ENCODE measurements at places on chromosomes 5 and 9.

DNA sequence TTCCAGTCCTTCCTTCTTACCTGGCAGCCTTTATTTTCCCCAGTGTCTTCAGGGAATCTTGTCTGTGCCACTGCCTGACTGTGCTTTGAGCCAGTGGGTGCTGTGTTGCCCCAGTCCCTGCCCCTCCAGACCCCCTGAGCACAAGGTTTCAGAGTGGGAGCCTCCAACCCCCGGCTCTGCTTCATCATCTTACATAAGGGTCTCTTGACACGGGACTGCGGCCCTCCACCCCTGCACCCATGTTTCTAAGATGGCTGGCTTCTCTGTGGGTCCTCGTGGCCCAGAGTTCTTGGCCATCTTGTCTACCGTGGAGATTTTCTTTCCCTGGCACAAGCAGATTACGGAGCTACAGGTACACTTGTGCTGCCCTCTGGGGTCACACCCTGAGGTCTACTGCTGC is 194.1 kb downstream of the CACNA1B start:
- no peak for DNase-seq

GRCh38 chr5:90940227-90940995 is 381.8 kb downstream of the ADGRV1 start:
- peak; percentile 3 for DNase-seq

DNA sequence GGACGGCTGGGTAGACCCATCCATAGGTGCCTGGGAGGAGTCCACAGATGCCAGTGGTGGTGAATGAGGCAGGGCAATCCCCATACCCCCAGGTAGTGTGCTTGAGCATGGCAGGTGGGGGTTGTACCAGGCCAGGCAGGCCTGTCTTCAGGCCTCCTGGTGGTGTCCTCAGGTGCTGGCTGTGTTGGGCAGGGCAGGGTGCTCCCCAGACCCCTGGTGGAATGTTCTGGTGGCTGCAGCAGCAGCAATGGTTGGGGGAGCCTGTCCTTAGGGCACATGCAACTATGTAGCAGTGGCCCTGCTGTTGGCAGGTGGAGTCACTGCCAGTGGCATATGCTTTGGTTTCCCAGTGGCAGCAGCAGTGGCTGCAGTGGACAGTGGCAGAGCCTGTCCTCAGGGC is 10.0 kb downstream of the ALG2 start:
- no peak for DNase-seq

GRCh38 chr9:7328453-7328852 is 471.1 kb downstream of the DMAC1 start:
- no peak for DNase-seq

DNA sequence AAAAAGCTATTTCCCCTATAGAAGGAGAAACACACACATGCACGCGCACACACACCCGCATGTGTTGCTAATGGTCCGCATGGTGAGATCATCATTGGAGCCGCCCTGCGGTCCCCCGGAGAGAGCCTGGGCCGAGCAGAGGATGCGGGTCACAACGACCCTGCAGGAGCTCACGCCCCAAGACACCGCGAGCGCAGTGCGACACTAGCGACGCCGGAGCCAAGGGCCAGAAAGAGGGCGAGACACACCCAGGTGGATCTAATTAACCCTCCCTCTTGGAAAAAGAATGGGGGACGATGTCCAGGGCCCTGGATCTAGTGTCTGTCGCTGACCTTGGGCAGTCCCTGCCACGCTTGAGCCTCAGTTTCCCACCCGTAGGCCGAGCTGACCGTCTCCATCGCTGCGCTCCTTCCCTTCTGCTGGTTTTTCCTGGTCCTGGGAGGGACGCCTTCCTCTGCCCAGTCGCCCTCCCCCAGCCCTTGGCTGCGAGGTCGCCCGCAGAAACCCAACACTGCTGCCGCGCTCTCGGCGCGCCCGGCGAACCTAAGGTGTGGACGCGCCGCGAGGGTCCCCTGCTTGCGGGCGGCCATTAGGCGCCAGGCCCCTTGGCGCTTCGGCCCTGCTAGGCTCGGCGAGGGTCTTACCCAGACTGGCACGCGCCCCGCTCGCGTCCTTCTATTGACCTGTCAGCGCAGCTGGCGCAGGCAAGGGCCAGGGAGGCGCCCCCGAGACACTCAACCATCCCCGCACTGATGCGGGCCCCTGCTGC is 47.5 kb upstream of the RNF20 start:
- DNase-seq, result no peak

DNA sequence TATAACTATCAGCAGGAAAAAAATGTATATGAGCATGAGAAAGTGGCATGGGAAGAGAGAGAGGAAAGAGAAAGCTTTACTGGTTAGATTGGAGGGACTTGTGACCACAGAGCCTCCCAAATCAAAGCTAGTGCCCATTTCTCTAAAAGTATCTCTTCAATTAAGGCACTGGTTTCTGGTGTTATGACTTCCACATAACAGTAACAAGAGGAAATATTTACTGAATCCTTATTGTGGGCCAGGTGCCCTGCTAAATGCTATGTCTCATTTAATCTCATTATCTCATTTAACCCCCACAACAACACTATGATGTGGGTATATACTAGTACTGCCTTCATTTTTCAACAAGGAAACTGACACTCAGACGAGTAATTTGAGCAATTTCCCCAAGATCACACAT is 221.5 kb downstream of the EBF1 start:
- no peak for DNase-seq

DNA sequence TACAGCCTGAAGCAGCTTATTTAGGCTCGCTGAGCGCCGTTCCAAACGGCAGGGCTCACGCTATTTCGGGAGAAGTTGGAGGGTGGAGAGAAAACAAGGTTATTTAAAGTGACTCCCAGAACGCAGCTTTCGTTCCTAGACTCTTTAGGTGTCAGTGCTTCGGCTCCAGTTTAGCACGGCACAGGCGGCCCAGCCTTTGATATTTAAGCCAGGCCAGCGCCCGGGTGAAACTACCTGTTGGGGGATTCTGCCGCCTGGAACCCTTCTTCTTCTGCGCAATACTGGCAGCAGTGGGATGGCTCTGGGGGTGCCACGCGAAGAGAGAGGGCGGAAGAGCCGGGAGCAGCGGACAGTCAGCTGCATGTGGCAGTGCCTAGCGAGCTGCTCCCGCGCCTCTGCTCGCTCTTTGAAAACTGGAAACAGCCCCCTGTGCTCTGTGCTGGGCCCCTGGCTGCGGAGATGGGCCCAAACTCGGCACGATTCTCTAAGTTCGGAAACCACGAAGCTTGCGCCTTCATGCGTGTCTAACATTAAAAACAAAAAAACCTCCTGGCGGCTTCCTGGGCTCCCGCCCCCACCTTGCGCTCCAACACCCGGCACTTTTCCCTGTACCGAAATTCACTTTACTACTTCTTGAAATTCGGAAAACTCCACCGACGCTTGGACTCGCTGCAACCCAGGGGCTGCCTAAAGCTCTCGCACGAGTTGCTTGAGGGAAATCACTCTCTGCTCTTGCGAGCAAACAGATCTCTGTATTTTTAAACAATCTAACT is 34.6 kb upstream of the NFIB start:
- DNase-seq, result no peak

GRCh38 chr9:34687276-34688030 is 3.6 kb downstream of the CCL19 start:
- no peak for DNase-seq

DNA sequence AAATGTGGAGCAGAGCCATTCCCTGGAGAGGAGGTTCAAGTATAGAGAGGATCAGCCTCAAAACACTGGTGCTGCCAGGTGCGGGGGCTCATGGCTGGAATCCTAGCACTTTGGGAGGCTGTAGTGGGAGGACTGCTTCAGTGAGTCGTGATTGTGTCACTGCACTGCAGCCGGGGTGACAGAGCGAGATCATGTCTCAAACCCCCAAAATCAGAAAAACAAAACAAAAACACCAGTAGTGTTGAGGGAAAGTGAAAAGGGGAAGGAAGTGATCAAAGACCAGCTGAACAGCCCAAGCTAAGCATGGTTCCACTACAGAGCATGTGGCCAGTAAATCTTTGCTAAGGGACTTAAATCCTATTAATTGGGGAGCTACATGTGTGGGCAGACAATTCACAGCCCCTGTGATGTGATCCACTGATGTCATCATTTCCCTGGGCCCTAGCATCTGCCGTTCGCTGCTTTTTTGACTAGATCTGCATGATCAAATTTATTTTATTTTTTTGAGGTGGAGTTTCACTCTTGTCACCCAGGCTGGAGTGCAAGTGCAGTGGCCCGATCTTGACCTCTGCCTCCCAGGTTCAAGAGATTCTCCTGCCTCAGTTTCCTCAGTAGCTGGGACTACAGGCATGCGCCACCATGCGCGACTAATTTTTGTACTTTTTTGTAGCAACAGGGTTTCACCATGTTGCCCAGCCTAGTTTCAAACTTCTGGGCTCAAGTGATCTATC is 2.7 kb upstream of the PCBD2 start:
- DNase-seq, result no peak

- DNase-seq, result no peak
Observed at GRCh38 chr9:98584059-98584458, 124.7 kb downstream of the GABBR2 start.

DNA sequence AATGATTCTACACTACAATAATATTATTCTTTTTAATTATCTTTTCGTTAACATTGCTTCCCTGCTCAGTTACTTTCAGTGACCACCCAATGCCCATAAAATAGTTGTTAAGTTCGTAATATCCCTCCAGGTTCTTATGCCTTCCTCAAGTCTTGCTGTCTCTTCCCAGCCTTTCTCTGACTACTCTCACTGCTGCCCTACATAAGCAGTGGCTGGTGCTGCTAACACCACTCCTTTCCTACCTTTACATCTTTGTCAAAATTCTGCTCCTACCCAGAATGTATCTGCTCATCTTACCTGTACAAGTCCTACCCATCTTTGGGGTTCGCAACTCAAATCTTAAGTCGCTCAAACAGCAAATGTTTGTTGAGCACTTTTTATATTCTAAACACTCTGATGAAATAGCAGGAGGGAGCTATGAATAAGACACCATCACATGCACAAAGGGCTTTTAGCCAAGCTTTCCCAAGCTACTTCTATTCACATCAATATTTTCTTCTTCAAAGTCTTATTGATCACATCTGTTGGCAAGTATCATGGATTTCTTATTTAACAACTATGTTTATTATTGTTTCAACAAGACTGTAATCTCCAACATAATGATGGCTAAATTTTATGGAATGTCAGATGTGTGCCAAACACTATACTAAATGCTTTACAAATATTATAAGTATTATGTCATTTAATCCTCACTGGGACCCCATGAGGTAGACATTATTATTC is 29.5 kb downstream of the SLC25A46 start:
- DNase-seq, result no peak
